Renal cortical epithelial cell (primary cell): ENCODE measurements at places on chromosomes 7 and 10. TPM values are rescaled to one million over a fixed set of nuclear protein-coding genes. Genes with fewer than 3 reads are reported as not detected.

DNA sequence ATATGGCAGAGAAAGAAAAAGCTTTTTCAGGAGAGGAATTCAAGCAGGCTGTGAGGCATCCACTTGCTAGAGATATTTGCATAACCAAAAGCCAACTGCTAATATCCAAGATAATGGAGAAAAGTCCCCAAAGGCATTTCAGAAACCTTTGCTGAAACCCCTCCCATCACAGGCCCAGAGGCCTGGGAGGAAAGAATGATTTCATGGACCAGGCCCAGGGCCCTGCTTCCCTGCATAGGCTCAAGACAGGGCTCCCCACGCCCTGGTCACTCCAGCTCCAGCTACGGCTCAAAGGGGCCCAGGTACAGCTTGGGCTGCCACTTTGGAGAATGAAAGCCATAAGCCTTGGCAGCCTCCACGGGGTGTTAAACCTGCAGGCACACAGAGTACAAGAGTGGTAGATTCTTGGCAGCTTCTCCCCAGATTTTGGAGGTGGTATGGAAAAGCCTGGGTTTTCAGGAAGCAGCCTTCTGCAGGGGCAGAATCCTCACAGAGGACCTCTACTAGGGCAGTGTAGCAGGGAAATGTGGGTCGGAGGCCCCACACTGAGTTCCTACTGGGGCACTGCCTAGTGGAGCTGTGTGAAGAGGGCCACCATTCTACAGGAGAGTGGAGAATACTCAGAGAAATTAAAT is 5.6 kb upstream of the RSU1 start:
- no peak for DNase-seq

DNA sequence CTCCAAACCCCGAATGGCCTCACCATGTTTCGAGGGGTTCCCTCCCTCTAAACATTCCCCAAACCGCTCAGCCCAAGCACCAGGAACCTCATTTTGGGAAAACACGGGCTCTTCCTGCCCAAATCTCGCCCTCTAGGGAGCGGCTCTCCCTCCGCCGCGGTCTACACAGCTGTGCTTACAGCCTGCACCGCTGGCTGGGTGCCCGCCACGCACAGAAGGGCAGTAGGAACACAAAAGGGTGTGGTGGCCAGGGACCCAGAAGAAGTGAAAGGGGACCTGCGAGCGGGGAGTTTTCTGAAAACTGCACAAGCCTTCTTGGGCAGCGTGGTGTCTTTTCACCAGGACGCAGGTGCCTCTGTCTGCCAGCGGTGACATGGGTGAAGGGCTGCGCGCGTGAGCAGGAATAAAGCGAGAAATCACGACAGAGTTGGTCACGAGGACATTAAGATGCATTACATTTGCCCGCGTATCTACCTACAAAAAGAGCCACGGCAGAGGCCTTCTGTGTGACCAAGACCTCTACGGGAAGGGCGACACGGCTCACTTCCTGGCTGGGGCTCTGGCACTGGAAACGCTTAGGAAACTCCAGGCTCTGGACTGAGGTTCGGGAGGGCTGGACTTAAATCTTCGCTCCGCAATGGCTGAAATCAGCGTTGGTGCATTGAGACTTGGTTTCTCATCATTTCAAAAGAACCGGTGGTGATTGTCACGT is 171.7 kb downstream of the LSM5 start:
- DNase-seq, result no peak

DNA sequence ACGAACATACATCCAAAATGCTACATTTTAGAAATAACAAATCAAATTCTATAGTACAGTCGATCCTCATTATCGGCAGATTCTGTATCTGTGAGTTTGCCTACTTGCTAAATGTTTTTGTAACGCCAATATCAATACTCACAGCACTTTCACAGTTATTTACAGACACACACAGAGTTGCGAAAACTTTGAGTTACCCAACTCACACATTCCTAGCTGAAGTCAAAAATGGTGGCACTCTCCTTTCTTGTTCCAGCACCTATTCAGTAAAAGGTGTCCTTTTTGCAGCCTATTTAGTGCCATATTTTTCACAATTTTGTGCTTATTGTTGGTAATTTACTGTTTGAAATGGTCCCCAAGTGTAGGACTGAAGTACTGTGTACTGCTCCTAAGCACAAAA is 161.7 kb downstream of the AKR1D1 start:
- DNase-seq, result no peak

The ADCY1 gene
- total RNA-seq, result 0.10 and 0.87 TPM in 2 replicates

The ADIRF gene
- total RNA-seq, result 49.3 TPM in 1 of 2 replicates, not detected in the other

The GPC2 gene
- total RNA-seq, result 1.6 and 2.3 TPM in 2 replicates

The MYH16 gene
- total RNA-seq, result 0.05 and 1.4 TPM in 2 replicates

The PTN gene
- 0.45 and 4.7 TPM in 2 replicates for total RNA-seq

DNA sequence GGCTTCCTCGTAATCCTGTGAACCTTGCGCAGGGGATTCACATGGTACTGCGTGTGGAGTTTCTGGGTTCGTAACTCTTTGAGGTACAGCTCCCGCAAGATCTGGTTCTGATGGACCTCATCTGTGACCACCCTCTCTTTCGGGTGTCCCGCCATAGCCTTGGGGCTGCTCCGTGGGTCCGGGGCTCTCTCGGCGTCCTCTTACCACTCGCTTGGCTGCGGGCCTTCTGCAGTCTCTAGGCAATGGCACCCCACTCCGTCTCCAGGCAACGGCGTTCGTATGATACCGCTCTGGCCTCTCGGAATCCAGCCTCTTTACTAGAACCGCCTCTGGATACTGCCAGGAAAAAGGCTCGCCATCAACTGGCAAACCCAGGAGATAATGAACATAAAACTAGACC is 54.7 kb upstream of the AMPH start:
- no peak for DNase-seq

DNA sequence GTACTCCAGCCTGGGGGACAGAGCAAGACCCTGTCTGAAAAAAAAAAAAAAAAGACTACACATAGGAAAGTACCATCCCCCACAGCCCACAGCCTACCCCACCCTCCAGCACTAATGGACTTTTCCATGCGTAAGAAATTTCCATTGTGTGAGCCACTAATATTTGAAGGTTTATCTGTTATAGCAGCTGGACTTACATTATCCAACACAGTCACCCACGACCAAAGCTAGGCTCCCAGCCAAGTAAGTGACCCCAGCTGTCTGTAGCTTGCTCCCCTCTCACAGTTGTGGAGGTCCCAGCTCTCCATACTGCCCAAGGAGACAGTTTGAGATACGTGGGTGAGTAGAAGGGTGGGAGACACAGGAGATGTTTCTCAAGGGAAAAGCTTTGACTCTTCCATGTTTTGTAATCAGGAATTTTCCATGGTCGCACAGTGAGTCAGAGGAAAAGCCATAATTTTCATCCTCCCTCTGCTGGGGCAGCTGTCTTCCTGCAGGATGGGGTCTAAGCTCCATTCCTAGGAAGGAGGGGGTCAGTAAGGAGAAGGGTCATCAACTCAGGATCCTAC is 57.4 kb downstream of the CAV1 start:
- no peak for DNase-seq

The C7orf57 gene
- not detected in 2 replicates for total RNA-seq

DNA sequence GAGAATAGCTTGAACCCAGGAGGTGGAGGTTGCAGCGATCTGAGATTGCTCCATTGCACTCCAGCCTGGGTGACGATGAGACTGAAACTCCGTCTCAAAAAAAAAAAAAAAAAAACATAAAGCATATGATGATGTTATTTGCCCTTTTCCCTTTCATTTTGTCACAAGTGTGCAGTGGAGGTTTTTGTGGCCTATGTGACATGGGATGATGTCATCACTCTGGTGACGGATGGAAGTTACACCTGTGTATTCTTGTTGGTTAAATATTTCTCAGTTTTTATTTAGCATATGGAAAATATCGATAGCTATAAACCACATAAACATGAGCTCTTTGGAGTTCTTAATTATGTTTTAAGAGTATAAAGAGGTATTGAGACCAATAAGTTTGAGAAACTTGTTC is 71.8 kb upstream of the EMX2 start:
- no peak for DNase-seq

The TSPAN15 gene
- 56.6 and 63.0 TPM in 2 replicates for total RNA-seq

DNA sequence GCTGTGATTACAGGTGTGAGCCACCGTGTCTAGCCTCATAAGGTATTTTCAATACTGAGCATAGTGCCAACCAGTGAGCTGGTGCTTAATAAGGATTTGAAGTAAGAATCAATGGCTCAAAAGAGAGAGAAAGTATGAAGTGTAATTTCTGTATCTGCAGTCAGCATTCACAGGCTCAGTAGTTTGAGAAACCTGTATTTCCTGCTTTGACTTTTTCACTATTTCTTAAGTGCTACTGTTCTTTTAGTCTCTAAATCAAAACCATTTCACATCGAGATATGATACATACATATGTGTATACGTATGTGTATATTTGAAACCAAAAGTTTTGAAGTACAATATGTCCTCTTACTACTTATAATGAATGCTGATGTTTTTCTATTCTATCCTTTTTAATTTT is 189.9 kb downstream of the PPP1R9A start:
- no peak for DNase-seq

- DNase-seq, result no peak
Observed at GRCh38 chr7:128735436-128735835, 3.7 kb upstream of the CALU start.

The TCAF1 gene
- total RNA-seq, result 66.5 and 91.9 TPM in 2 replicates

GRCh38 chr10:17101910-17102266 is 27.7 kb downstream of the CUBN start:
- peak; percentile 73 for DNase-seq

The COL13A1 gene
- total RNA-seq, result 0.35 and 0.87 TPM in 2 replicates

GRCh38 chr10:91759581-91759986 is 38.6 kb upstream of the TNKS2 start:
- peak; percentile 38 for DNase-seq

GRCh38 chr7:74093671-74094223 is 10.1 kb downstream of the LIMK1 start:
- no peak for DNase-seq

The NRCAM gene
- 116 and 254 TPM in 2 replicates for total RNA-seq

DNA sequence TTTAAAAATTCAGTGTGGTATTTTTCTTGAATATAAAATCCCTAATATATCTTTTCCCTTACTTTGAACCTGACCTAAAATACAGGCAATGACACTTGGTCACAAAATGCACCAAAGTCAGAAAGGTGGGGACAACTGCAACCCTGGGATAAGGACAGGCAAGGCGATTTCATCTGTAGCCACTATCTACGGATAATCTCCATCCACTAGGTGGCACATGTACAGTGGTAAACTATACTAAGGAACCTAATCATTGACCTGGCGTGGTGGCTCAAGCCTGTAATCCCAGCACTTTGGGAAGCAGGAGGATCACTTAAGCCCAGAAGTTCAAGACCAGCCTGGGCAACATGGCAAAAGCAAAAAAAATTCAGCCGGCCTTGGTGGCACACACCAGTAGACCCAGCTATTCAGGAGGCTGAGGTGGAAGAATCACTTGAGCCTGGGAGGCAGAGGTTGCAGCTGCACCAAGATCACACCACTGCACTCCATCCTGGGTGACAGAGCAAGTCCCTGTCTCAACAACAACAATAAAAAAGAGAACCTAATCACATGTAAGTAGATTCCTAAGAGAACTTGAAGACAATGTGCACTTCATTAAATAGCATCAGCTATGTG is 98.9 kb downstream of the KMT2C start:
- DNase-seq, result peak; percentile 57

The LARP4B gene
- total RNA-seq, result 29.9 and 45.1 TPM in 2 replicates

DNA sequence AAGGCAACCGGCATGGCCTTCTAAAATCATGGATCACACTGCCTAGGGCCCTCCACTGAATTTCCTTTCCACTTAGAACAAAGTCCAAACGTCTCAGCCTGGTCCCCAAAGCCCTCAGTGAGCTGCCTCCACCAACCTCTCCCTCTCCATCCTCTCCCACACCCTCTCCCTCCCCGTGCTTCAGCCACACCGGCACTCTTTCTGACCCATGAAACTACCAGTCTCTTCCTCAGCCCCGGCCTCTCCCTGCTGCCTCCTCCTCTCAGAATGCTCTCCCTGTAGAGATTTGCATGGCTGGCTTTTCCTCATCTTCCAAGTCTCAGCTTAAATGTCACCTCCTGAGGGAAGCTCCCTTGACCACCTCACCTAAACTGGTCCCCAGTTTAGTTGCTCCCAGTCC is 219.0 kb upstream of the ZMIZ1 start:
- no peak for DNase-seq

DNA sequence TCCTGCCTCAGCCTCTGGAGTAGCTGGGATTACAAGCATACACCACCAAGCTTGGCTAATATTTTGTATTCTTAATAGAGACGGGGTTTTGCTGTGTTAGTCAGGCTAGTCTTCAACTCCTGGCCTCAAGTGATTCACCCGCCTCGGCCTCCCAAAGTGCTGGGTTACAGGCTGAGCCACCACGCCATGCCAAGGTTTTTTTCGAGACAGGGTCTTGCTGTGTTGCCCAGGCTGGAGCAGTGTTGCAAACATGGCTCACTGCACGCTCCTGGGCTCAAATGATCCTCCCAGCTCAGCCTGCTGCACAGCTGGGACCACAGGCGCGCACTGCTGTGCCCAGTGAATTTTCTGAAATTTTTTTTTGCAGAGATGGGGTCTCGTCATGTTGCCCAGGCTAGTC is 3.3 kb upstream of the SEC31B start:
- no peak for DNase-seq

The CPA2 gene
- total RNA-seq, result not detected in 2 replicates

The GIMAP5 gene
- total RNA-seq, result 0.20 and 0.35 TPM in 2 replicates

- peak; percentile 64 for DNase-seq
Observed at GRCh38 chr7:105521717-105522463, at the start of gene PUS7. PUS7 (minus strand) TSS chr7:105522271; CDS start chr7:105508512, 13,759 bp downstream.

The PIP gene
- total RNA-seq, result not detected in 2 replicates

GRCh38 chr10:34998940-34999339 is 91.2 kb downstream of the CUL2 start:
- DNase-seq, result no peak

DNA sequence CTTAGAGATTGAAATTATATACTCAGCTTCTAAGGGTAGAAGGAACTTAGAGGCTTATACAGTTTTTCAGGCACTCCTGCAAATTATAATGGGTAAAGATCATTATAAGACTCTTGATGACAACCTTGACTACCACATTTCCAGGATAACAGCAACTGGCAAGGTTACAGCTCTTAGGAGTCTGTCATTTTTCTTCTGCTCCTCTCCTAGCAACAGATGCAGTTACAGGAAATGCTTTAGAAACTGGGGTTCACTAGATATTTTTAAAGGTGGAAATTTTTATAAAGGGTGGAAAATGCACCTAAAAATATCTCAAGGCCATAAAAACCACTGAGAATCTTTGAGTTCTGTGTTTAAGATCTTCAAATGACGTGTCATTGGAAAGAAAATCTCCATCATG is 185.8 kb downstream of the RELN start:
- DNase-seq, result no peak

The KIAA1217 gene
- 6.9 and 33.3 TPM in 2 replicates for total RNA-seq

GRCh38 chr10:63749915-63750314 is 228.7 kb downstream of the REEP3 start:
- no peak for DNase-seq
